ENCODE measurements at places on chromosomes 5 and 9.

GRCh38 chr5:74155501-74155900, 485.0 kb downstream of the ENC1 start:
- DNase-seq: no peak

GRCh38 chr5:158884827-158885518, 214.7 kb downstream of the EBF1 start:
- no peak for DNase-seq

DNA sequence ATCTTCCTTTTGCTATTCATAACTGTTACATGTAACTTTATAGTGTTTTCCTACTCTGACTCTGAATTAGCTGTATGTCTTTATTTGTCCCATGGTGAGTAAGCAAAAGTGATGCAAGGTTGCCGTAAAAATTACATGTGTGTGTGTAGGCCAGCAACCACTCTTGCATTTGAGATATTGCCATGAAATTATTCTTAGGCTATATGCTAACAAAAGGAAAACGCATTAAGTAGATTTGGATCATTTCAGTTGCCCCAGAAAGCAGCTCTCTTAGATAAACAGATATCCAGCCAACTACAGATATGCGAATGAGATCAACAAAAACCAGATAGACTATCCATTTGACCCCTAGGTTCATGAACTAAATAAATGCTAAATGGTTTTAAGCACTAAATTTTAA, 73.6 kb downstream of the CYLC2 start:
- no peak for DNase-seq

DNA sequence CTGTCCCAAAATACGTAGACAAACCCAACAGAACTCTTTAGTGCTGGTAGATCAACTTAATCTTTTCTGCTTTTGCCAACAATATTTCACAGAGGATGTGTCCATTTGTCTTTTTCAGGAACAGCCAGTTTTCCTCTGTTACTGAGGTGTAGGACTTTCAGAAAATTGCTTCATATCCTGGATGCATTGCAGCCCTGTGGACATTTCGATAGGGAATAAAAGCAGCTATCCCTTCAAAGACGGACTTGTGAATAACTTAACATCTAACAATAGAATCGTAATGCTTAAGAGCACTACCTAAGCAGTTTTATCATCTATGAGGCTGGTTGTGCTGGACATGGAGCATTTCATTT, 59.7 kb downstream of the PCSK1 start:
- no peak for DNase-seq

DNA sequence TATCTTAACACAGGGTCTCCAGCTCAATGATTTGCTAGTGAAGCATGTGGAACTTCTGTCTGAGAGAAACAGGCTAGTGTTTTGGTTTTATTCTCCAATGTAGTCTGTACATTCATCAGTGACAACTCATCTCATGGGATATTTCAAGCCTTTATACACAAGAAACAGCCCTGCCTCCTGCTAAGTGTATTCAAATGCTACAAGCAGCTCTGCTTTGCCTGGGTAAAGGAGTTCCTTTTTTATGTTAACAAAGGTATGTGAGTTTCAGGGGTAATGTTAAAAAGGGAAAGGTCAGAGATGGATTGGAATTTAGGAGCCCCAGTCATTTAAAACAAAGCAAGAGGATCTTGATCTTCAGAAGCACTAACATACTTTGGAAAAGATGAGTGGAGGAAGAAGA, 498.7 kb downstream of the ISL1 start:
- DNase-seq: no peak

- no peak for DNase-seq
These were observed 200.2 kb downstream of the PLK2 start for GRCh38 chr5:58259685-58260152.

DNA sequence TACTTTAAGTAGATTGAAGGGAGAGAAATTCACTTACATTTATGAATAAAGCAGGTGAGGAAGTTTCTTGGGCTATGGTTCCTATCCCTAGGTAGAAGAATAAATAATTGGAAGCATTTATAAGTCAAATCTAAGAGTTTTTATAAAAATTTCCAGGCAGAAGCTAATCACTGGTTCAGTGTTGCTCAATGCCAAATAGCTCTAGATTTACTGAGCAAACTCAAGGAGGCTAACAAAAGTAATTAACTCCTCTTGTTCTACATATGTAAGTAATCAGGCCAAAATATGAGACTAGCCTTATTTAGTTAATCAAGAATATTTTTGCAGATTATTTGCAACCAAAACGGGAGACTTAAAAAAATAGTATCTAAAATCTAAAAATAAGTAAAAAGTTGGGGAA, 472.3 kb downstream of the PLK2 start:
- no peak for DNase-seq

- DNase-seq: no peak
These were observed 81.4 kb upstream of the RANBP6 start for GRCh38 chr9:6096821-6097220.

DNA sequence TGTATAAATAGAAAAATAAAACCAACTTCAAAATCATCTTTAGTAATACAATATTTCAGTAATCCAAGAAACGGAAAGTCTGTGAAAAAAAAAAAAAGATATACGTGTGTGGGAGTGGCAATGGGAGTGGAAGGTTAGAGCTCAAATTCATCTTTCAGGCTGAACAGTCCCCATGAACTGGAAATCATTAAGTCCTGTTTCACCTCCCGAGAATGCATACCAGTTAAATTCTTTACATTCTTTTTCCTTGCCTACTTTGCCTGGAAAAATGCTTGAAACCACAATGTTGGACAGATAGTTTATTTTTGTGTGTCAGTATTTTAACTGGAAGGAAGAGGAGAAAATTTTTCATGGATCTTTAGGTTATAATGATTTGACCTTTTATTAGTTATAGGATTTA, 166.8 kb downstream of the MUSK start:
- DNase-seq: no peak

DNA sequence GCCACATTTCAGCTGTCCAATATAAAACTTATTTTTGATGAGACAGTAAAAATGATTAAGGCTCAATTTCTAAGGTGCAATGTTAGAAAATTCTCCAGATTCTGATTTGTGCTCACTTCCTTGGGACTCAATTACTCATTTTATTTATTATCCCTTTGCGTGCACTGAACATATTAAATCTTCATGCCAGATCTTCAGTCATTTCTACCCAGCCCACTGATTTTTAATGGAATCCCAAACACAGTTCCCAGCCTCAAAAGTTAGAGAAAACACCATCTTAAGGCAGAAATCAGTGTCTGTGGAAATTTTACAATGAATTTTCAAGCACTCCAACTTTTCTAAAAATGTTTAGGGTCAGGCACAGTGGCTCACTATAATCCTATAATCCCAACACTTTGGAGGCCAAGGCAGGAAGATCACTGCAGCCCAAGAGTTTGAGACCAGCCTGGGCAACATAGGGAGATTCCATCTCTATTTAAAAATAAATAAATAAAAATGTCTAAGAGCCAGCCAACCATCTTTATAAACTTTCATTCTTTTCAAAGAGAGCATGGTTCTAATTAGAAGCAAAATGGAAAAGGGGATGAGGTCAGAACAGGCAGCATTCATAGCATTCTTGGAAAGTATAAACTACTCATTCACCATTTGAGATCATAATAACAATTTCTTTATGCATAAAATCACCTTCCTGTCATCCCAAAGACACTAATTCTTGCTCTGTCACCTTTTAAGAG, 53.7 kb downstream of the TLE1 start:
- no peak for DNase-seq

DNA sequence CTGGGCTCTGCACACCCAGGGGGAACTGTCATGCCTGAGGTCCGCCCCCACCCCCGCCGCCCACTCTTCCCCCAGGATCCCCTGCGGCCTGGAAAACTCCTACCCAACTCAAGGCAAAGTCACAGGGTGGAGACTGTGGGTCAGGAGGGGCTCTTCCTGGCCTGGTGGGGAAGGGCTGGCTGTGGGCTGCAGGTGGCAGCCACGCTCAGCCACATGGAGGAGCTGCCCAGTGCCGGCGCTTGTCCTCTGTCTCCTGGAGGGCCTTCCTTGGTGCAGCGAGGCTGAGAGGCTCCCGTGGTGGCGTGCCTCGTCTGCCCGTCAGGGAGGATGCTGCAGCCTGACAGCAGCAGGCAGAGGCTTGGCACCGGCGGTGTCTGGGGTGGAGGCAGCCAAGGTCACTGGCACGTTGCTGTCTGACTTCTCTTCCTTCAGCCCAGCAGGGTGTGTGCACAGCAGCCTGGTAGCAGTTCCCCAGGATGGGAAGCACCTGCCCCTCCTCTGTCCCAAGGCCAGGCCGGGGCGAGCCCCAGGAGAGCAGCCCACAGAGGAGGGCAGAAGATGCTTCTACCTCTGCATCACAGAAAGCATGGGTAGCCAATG, 78.1 kb downstream of the ADAMTS2 start:
- no peak for DNase-seq

- no peak for DNase-seq
These were observed 377.7 kb upstream of the IRX1 start for GRCh38 chr5:3217771-3218495.

GRCh38 chr5:80302636-80303035, 17.2 kb upstream of the SPZ1 start:
- no peak for DNase-seq
